Renal cortex interstitium (tissue), 15 donors: ENCODE measurements at places on chromosomes 2 and 18.

GRCh38 chr2:189426886-189427285 is 14.4 kb upstream of the WDR75 start:
- no peak for DNase-seq

DNA sequence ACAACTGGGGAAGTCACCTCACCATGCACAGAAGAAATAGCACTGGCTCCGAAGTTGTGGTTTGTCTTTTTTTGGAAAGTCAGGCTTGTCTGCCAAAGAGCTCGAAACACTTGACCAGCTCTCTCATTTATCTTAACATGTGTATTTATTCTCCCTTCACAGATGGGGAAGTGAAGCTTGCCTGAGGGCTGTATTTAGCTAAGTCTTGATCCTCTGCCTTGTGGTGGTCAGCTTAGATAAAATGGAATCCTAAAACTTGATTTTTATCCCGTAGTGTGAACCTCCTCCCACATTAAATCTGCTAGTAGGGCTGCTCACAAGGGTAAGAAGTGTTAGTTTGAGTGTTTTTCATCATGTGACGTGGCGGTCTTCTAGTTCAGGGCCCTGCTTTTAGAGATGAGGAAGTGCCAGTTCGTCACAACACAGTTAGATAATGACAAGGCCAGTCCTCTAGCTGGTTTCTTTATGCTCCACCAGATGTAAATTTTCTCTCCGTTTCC is 89.7 kb downstream of the TMEM247 start:
- DNase-seq = no peak

- DNase-seq = no peak
Observed at GRCh38 chr2:184322615-184323014, 275.7 kb upstream of the ZNF804A start.

DNA sequence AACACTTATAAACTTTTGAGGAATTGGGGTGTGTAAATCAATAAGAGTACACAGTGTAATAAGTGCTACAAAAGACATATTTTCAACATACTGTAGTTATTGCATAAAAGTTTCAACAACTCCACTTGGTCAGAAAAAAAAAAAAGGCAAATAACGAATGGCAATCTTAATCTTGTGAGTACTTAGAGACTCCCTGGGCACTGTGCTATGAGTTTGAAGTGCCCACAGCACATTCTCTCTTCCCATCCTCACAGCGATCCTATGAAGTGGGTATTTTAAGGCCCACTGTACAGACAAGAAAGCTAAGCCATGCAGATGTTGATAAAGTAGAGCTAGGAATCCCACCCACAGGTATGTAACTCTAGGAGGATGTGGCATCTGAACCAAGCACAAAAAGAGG is 112.3 kb downstream of the STK39 start:
- DNase-seq = no peak

GRCh38 chr2:58047373-58047935 is 848 bp downstream of the VRK2 start:
- DNase-seq = no peak

DNA sequence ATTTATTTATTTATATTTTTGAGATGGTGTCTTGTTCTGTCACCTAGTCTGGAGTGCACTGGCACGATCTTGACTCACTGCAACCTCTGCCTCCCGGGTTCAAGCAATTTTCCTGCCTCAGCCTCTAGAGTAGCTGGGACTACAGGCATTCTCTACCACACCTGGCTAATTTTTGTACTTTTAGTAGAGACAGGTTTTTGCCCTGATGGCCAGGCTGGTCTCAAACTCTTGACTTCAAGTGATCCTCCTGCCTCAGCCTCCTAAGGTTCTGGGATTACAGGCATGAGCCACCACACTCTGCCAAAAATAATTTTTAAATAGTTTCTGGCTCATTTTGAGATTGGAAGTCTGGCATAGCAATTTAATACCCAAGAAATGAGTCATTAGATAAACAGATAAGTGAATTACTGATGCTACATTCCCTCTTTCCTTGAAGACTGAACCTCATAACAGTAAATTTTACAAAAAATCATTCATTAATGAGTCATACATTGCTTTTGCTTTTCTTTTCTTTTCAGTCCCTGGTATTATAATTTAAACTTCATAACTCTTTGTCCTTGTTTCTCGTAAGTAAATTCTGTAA is 881.6 kb upstream of the PIK3C3 start:
- no peak for DNase-seq

GRCh38 chr18:22302144-22302543 is 115.6 kb downstream of the CTAGE1 start:
- DNase-seq = no peak

GRCh38 chr2:218645126-218645525 is 14.3 kb downstream of the ZNF142 start:
- DNase-seq = no peak

GRCh38 chr18:34695310-34695709 is 14.8 kb upstream of the DTNA start:
- DNase-seq = peak; percentile 50

DNA sequence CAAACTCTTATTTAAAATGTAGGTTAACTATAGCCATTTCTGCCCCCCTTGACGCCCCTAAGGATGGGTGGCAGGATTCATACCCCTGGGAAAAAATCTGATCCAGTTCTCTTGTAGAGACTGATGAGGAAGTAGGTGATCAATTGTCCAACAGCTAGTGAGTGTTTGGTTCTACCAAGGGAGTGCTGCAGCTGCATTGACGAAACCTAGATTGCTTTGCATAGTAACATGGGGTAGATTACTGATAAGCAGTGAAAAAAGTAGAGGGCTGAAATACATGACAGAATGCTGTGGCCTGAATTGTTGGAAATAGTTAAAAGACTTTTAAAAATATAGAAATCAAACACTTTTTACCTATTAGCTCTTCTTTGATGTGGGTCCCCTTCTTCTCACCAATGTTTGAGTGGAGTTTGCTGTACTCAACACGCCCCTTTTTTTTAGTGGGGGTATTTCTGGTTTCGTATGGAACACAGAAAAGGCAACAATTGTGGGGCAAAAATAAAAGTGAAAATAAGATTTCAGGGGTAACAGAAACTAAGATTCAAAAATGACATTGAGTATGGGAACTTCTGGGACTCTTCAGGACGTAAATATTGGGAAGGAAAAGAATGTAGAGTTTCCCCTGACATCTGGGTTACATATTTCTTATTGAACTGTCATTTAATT is 66.2 kb downstream of the MAIP1 start:
- no peak for DNase-seq

GRCh38 chr2:101205521-101206479 is 46.9 kb upstream of the CNOT11 start:
- DNase-seq = no peak

GRCh38 chr2:71815701-71816474 is 331.8 kb downstream of the CYP26B1 start:
- no peak for DNase-seq
